CD8-positive, alpha-beta memory T cell (primary cell): ENCODE measurements at places on chromosomes 2 and 18. TPM values are rescaled to one million over a fixed set of nuclear protein-coding genes. Genes with fewer than 3 reads are reported as not detected.

CCBE1 gene
- not detected for total RNA-seq

MFSD2B gene
- total RNA-seq, result not detected

SIGLEC15 gene
- not detected for total RNA-seq

MREG gene
- 25.4 TPM for total RNA-seq

MALL gene
- 0.47 TPM for total RNA-seq

IL1RL1 gene
- 0.22 TPM for total RNA-seq

POTEC gene
- not detected for total RNA-seq

- H3K27me3 ChIP-seq, result no peaks in the 10 kb centered on the region
- H3K27ac ChIP-seq, result no peak overlapping the region
- no peak overlapping the region for H3K4me3 ChIP-seq
Observed at GRCh38 chr2:16656784-16657391, 8.7 kb downstream of the CYRIA start.

- H3K27ac ChIP-seq, result no peak overlapping the region
- no peaks in the 10 kb centered on the region for H3K36me3 ChIP-seq
- no peaks in the 10 kb centered on the region for H3K4me1 ChIP-seq
Observed at GRCh38 chr18:30450927-30451326, 591.6 kb downstream of the DSC3 start.

GRCh38 chr2:178723786-178724346 is 83.4 kb downstream of the TTN start:
- H3K4me3 ChIP-seq, result no peak overlapping the region
- no peaks in the 10 kb centered on the region for H3K27me3 ChIP-seq
- H3K27ac ChIP-seq, result no peak overlapping the region
- no peaks in the 10 kb centered on the region for H3K36me3 ChIP-seq
- H3K4me1 ChIP-seq, result no peaks in the 10 kb centered on the region

- H3K27me3 ChIP-seq, result no peaks in the 10 kb centered on the region
- H3K4me3 ChIP-seq, result no peak overlapping the region
- no peak overlapping the region for H3K27ac ChIP-seq
- H3K36me3 ChIP-seq, result no peaks in the 10 kb centered on the region
- peaks cover 28% of the 10 kb centered on the region for H3K4me1 ChIP-seq
Observed at GRCh38 chr2:196290569-196290968, 119.2 kb upstream of the STK17B start.

DNA sequence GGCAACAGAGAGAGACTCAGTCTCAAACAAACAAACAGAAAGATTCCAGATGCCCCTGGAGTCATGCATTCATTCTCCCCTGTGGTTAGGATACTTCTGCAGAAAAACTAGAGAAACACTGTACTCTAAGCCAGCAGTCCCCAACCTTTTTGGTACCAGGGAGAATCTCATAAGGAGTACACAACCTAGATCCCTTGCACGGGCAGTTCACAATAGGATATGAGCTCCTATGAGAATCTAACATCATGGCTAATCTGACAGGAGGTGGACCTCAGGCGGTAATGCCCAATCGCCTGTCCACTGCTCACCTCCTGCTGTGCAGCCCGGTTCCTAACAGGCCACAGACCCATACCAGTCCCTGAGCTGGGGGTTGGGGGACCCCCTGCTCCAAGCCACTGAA is 18.3 kb downstream of the PSME4 start:
- no peak overlapping the region for H3K27ac ChIP-seq
- peaks cover 3% of the 10 kb centered on the region for H3K4me1 ChIP-seq
- no peak for DNase-seq
- peaks cover 9% of the 10 kb centered on the region for H3K36me3 ChIP-seq
- no peak overlapping the region for H3K4me3 ChIP-seq
- no peaks in the 10 kb centered on the region for H3K27me3 ChIP-seq

- no peaks in the 10 kb centered on the region for H3K36me3 ChIP-seq
- no peak overlapping the region for H3K27ac ChIP-seq
- no peak overlapping the region for H3K4me3 ChIP-seq
- H3K4me1 ChIP-seq, result no peaks in the 10 kb centered on the region
Observed at GRCh38 chr2:67877301-67877700, 185.5 kb downstream of the C1D start.

DNA sequence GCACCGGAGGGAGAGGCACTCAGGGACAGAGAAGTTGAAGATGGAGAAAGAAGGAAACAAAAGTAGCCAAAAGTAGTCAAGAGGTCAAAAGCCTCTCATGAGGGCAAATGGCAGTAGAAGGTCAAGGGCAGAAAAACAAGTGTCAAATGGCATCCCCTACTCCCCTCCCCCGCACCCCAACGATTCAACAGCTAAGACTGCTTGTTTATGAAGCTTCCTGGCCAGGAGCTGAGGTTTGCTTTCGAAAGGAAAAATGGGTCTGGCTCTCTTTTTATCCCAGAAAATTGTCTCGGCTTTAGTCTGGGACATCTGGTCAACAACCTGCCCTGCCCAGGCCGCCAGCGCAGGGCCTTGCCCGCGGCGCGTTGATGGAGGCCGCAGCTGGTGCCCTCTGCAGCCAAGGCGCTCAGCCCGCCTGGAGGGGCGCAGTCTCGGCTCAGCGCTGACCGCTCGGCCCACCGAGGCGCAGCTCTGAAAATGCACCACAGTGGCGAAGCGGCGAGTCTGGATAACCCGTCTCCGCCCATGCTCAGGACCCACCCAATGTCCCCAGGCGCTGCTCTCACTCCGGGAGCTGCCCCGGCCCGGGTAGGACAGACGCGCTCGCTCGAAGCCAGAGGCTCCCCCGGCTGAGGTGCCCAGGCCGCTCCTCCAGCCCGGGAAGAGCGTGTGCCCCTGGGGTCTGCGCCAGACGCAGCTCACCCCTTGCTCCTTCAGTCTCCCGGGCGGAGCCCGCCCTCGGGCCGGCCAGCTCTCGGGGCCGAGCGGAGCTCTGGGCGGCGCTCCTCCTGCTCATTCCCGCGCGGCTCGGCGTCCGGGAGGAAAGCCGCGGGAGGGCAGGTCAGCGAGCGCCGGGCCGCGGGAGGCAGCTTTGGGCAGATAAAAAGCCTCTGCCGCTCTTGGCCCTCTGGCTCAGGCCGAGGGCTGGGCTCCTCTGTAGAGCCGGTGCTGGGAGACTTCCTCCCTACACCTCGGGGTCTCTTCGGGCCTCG is 1.8 kb upstream of the TBR1 start:
- H3K4me3 ChIP-seq, result peak overlapping the region; percentile 30
- peaks cover 27% of the 10 kb centered on the region for H3K4me1 ChIP-seq

- H3K27ac ChIP-seq, result no peak overlapping the region
- peaks cover 16% of the 10 kb centered on the region for H3K36me3 ChIP-seq
- peaks cover 35% of the 10 kb centered on the region for H3K4me1 ChIP-seq
Observed at GRCh38 chr2:119934319-119934718, 78.6 kb upstream of the EPB41L5 start.

- DNase-seq, result no peak
- H3K27me3 ChIP-seq, result no peaks in the 10 kb centered on the region
- no peak overlapping the region for H3K27ac ChIP-seq
- no peaks in the 10 kb centered on the region for H3K36me3 ChIP-seq
Observed at GRCh38 chr2:191927319-191927867, 80.5 kb upstream of the CAVIN2 start.

DNA sequence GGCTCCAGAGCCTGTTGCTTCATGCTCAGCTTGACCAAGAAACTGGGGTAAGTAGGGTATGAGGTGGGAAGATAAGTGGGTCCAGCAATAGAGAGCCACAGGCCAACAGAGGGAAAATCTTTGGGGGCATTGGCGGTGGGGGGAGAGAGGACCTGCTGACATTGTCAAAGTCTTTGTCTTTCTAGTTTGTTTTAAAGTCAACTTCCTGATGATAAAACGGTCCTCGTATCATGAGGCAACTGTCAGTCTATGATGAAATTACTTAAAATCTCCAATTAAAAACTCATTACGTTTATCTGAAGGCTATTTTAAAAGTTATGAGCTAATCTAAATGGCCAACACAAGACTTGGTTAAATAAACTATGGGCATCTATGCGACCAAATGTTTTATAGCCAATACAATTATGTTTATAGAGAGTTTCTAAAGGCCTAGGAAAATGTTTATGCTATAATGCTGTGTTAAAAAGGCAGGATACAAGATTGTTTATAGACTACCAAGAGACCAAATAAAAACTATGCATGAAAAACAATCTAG is 84.4 kb upstream of the CD28 start:
- no peaks in the 10 kb centered on the region for H3K36me3 ChIP-seq
- no peak overlapping the region for H3K27ac ChIP-seq
- H3K4me3 ChIP-seq, result no peak overlapping the region
- no peaks in the 10 kb centered on the region for H3K27me3 ChIP-seq
- DNase-seq, result no peak
- H3K4me1 ChIP-seq, result peaks cover 7% of the 10 kb centered on the region

GRCh38 chr18:25560369-25560768 is 208.4 kb upstream of the ZNF521 start:
- DNase-seq, result no peak
- no peaks in the 10 kb centered on the region for H3K36me3 ChIP-seq
- no peaks in the 10 kb centered on the region for H3K27me3 ChIP-seq
- no peak overlapping the region for H3K27ac ChIP-seq

- no peak for DNase-seq
- H3K4me3 ChIP-seq, result no peak overlapping the region
- H3K27me3 ChIP-seq, result no peaks in the 10 kb centered on the region
- H3K27ac ChIP-seq, result no peak overlapping the region
Observed at GRCh38 chr18:52572036-52573000, 232.3 kb downstream of the DCC start.

DNA sequence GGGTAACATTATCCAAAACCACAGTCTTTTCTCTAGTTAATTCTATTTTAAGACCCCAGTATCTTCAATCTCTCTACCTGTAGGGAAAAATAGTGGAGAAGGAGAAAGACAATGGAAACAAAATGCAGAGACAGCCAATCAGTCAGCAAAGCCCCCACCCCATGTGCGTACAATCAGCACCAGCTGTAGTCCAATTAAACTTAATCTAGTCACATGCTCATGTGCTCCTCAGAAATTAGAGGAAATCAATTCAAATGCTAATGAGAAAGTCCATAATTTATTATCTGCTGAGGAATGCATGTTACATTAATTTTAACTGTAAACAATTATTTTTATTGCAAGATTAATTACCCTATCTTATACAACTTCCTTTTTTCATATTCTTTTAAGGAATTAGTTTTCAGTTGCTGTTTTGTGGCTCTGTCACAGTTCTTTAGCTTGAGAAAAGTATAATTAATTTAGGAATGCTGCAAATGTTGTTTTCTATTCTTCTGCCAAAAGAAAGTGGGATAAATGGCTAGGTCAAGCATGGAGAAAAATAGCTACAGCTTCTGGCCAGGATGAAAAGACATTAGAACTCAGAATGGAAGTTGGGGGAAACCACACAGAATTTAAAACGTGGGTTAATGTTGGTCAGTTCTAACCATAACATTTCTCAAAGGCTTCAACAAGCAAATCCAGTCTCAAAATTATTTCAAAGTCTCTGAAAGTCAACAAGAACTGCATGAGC is 232.4 kb upstream of the HNRNPA3 start:
- H3K4me3 ChIP-seq, result no peak overlapping the region
- H3K27me3 ChIP-seq, result no peaks in the 10 kb centered on the region
- no peaks in the 10 kb centered on the region for H3K4me1 ChIP-seq
- DNase-seq, result no peak
- no peaks in the 10 kb centered on the region for H3K36me3 ChIP-seq
